ENCODE measurements at places on chromosomes 7 and 10. TPM values are rescaled to one million over a fixed set of nuclear protein-coding genes. Genes with fewer than 3 reads are reported as not detected.

The SPRN gene
- not detected for total RNA-seq

The ACADSB gene
- 12.1 TPM for total RNA-seq

The RAMP3 gene
- 24.6 TPM for total RNA-seq

The CALML3 gene
- total RNA-seq: not detected

The PRLHR gene
- not detected for total RNA-seq

The RADIL gene
- 6.3 TPM for total RNA-seq

The FBXO24 gene
- total RNA-seq: not detected

The ASB10 gene
- not detected for total RNA-seq

DNA sequence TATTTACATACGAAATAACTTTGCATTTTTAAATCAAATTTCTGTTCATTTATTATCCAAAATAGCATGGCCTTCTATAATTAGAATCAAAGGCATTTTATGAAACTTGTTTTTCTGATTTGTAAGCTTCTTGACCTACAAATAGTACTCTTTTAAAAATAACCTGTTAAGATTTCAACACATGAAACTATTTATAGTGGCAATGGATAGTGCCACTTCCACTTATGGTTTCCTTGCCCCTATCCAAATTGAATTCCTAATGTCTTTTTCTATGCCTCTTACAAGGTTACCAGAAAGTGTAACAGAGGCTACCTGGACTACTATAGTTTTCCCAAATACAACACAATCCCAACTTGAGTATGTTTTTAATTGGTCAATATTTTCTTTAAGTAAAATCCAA is 263.5 kb downstream of the SEMA3D start:
- DNase-seq: no peak

DNA sequence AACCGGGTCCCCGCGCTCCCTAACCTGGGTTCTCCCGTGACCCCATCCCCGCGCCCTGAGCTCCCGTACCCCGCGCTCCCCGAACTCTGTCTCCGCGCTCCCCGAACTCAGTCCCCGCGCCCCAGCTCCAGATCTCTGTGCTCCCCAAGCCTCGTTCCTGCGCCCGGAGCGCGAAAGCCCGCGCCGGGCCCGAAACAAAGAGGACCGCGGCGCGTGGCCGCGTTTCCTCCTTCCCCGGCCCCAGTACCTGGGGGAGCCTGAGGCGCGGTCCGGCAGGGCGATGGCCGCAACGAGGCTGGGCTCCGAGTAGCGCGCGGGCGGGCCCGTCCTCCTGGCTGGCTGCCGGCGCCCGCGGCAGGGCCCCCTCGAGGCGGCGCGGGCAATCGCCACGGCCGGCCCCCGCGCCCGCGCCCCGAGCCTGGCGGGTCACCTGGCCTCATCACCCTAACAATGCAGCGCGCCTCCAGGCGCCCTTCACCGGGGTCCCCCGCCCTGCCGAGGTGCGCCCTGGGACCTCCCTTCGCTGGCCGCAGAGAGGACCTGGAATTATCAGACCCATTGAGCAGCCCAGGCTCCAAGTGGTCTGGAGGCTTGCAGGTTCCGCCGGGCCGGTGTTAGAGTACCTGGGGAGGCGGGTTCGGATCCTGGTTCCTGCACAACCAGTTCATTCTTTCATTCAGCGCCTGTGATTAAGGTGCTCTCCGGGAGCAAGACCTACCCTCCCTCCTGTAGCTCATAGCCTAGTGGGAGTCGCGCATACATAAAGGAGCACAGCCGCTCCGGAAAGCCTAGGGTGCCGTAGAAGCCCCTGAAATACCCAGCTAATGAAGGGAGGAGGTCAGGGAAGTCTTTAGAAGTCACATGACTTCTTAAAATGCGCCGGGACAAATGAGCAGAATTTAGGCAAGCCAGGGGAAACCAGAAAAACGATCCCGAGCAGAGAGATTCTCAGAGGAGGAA is at the start of gene TNS3:
Gene TNS3 (minus strand): TSS at position 308 of the 960 bp plus-strand sequence. CDS start 142,475 bp downstream, outside the sequence.
- no peak for DNase-seq

GRCh38 chr7:55133630-55134358 is 115.0 kb downstream of the EGFR start:
- no peak for DNase-seq

DNA sequence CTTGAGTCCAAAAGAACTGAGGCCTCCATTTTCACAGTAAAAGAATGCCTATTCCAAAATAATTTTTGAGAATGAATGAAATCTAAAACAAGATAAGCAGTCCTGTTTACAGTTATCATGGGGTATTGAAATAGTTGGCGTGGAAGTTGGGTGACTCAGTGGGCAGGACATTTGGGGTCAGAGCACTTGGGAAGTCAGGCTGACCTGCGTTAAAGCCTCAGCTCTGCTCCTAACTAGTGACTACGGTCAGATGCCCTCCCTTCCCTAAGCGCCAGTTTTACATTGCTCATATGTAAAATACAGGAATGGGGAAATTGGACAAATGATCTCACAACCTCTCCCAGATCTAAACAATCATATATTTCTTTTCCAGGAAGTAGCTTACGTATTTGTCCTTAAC is 2.3 kb upstream of the PAPSS2 start:
- DNase-seq: no peak

DNA sequence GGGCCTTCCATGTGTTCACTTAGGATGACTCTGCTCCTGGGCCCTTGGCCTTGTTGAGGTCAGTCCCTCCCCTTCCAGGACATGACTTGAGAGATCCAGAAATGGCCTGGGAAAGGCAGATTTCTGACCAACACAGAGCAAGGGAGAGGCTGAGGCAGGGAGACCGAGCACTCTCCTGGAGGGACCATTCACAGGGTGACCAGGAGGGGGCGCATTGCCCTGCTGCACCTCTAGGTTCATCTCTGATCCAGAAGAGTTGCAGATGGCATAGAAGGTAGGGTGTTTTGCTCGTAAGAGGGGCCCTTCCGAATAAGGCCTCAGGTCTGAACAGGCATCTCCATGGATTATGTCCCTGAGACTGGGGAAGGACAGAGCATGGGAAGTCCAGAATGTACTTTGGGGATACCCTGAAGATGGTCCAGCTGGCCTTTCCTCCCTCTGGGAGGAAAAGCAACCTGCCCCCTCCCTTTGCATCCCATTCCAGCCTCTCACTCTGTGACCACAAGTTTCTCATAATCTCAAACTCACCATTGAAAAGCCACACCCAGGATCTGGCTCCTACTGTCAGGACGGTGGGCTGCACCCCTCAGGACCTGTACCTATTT is 6.6 kb downstream of the DMBT1 start:
- no peak for DNase-seq

- no peak for DNase-seq
These were observed 9.3 kb upstream of the IL2RA start for GRCh38 chr10:6071181-6072175.

GRCh38 chr7:129947049-129947448 is 5.7 kb downstream of the UBE2H start:
- no peak for DNase-seq

DNA sequence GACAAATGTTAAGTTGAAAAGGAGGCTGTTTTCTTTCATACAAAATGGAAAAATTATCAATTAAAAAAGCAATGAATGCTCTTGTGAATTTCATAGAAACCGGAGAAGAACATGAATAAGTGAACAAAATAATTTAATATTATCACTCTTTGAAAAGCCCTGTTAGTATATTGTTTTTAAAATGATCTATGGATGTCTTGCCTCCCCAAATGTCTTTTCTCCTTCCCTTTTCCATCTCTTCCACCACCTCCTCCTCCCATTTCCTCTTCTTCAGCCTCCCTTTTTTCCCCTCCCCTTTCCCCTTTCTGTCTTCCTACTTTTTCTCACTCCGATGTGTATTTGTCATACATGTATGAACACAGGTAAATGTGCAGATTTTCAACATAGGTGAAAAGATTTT is 234.7 kb downstream of the MALRD1 start:
- DNase-seq: no peak

- DNase-seq: no peak
These were observed 12.0 kb upstream of the LARP4B start for GRCh38 chr10:943334-944033.

DNA sequence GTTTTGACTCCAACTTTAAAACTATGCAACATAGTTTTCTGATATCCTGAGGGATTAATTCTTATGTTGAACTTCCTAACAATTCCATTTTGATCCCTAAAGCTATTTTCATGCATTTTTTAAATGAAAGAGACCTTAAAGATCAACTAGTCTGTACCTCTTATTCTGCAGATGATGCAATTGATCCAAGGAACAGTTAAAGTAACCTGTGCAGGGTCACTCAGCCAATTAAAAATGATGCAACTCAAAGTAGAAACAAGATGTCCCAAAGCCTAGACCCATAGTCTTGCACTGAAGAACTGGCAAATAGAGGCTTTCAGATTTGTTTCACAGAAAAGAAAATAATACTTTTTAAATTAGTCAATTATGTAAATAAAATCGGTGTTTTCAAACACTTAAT is 86.3 kb downstream of the IMMP2L start:
- DNase-seq: no peak

DNA sequence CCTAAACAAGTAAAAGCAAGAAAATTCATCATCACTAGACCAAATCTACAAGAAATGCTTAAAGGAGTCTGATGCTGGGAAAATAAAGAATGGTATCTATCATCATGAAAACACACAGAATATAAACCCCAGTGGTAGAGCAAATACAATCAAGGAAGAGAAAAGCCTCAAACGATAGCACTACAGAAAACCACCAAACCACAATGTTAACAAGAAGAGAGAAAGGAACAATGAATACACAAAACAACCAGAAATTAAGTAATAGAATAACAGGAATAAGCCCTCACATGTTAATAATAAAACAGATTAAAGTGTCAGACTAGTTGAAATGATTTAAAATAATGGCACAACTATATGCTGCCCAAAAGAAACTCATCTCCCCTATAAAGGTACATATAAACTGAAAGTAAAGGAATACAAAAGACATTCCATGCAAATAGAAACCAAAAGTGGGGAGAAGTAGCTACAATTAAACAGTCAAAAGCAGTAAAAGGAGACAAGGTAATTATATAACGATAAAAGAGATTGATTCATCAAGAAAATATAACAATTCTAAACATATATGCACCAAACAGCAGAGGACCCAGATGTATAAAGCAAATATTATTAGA is 77.3 kb downstream of the JMJD1C start:
- no peak for DNase-seq

- DNase-seq: no peak
These were observed 50.9 kb downstream of the DGKB start for GRCh38 chr7:14851610-14852009.

- no peak for DNase-seq
These were observed 288.9 kb downstream of the PARD3 start for GRCh38 chr10:34526186-34526585.

GRCh38 chr7:105389088-105389650 is 448 bp upstream of the SRPK2 start:
- no peak for DNase-seq
